ENCODE measurements at places on chromosomes 13 and 19. TPM values are rescaled to one million over a fixed set of nuclear protein-coding genes. Genes with fewer than 3 reads are reported as not detected.
A peak's percentile ranks its signal among the peaks of the same experiment; 100 is the strongest.

Gene KIR3DL2
- total RNA-seq = 89.0 TPM

Gene SMIM44
- total RNA-seq = not detected

GRCh38 chr19:51086153-51086850, 3.6 kb upstream of the KLK14 start:
- no peak for DNase-seq

Gene LRG1
- total RNA-seq = 1.8 TPM

DNA sequence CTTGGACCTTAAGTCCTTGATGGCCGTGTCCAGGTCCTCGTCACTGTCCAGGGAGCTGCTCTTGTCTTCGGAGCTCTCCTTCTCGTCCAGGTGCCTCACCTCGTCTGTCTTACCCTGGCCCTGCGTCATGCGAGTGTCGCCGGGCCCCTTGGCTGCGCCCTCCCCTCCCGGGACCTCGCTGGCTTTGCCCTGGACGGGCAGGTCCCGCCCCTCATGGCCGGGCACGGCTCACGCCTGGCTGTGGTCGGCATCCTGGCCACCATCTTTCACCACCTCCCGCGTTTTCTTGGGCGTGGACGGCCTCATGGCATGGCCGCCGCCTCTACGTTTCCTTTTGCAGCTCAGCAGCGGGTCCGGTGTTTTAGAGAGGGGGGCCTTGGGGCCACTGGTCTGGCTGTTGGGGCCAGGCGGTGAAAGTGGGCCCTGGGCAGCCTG, 14.8 kb downstream of the RB1 start:
- no peak for DNase-seq

Gene SSC5D
- total RNA-seq = 0.11 TPM

GRCh38 chr19:7870571-7871436, 3.4 kb downstream of the PRR36 start:
- peak; percentile 48 for DNase-seq

GRCh38 chr13:114019367-114019766, 45.5 kb upstream of the C13orf46 start:
- peak; percentile 65 for DNase-seq

Gene ZNF562
- total RNA-seq = 25.3 TPM

Gene MBD3
- 66.7 TPM for total RNA-seq

DNA sequence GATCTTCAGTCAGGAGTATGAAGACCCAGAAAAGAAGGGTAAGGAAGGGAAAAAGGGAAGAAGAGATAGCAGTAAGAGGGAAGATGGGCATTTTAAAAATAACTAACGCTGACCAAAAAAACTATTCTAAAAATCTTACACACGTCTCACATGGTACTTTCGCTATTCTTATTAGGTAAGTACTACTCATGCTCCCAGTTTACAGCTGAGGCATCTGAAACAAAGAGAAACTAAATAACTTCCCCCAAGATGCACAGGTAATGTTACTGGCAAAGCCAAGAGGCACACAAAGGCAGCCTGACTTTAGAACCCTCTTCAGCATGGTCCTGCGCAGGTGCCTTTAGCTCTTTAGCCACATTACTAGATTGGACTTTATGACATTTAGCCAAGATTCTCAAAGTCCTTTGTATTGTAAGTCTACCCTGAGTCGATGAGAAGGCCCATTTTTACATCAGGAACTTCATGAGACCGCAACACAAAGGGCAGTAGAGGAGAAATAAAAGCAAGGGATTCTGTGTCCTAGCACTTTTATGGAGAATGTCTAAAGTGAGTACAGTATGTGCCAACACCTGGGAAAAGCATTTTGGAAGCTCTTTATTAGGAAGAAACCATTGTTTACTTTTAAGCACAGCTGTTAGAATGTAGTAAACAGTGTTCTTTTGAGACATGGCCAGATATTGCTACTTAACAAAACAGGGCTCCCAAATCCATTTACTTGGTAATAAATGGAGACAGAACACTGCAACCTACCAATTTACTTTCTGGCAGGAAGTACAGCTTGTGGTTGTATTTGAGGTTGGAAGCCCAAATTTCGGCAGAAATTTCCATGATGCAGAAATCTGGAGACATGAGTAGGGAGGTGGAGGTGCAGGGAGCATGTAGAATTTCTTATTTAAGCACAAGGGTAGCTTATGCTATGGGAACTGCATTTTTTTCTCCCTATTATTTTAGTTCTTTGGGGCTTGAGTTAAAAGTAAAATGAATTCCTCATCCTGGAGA, 250.7 kb downstream of the KCTD12 start:
- DNase-seq = no peak

- DNase-seq = no peak
These were observed 18.0 kb downstream of the IPO5 start for GRCh38 chr13:97971519-97971918.

GRCh38 chr19:41016488-41017071, 25.5 kb downstream of the CYP2B6 start:
- DNase-seq = peak; percentile 19

- DNase-seq = no peak
These were observed 217.3 kb downstream of the LHFPL6 start for GRCh38 chr13:39385621-39386231.

Gene ITGBL1
- total RNA-seq = not detected

Gene TNFAIP8L1
- 13.3 TPM for total RNA-seq

DNA sequence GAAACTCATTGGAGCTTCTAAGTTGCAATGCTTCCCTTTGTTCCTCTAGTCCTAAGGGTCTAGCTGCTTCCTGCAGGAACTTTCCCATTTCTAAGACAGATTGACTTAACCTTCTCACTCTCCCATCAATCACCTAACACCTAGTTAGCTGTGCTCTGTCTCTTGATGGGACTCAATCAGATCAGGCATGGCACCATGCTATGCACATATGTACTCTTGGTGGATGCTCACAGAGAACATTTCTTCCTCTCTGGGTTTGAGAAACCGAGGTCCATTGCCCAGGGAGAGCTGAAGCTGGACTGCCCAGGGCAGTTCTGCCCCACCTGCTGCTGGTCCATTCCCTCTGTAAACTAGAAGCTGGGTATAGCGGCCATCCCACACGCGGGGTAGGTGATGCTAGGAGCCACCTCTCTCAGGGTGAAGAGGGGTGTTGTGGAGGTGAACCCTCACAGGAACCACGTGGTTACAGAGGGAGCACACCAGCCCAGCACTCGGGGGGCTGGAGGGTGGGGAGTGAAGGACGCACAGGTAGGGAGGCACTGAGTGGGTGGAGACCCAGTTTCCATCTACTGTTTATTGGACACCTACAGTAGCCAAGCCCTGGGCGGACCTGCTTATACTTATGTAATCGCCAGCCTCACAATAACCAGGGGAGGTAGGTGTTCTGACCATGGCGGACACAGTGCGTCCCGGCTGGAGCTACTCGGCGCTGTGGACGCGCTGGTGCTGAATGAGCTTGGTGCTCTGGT, 3.1 kb upstream of the UBE2M start:
- DNase-seq = no peak

Gene NALCN
- not detected for total RNA-seq

DNA sequence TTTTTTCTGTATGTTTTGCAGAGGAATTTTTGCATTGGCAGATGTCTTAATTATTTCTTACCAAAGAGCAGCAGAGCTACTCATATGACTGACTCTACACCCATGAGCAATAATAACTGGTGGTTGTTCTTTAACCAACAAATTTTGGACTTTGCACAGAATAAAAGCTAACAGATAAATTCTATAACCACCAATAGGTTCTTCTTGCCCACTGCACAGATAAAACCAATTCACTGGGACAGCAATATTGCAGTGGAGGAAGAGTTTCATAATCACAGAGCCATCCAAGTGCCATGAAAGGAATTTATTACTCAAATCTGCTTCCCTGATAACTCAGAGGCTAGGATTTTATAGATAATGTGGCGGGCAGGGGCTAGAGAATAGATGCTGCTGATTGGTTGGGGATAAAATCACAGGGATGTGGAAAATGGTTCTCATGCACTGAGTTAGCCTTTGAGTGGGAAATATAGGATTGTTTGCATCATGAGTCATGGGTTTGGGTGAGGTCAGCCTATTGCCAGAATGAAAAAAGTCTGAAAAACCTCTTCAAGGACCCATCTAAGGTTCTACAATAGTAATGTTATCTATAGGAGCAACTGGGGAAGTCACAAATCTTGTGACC, 104.3 kb upstream of the PCDH17 start:
- DNase-seq = no peak

- DNase-seq = no peak
These were observed 167.0 kb downstream of the COG6 start for GRCh38 chr13:39822437-39822836.

GRCh38 chr19:17784201-17785008, 10.5 kb upstream of the B3GNT3 start:
- DNase-seq = peak; percentile 85

DNA sequence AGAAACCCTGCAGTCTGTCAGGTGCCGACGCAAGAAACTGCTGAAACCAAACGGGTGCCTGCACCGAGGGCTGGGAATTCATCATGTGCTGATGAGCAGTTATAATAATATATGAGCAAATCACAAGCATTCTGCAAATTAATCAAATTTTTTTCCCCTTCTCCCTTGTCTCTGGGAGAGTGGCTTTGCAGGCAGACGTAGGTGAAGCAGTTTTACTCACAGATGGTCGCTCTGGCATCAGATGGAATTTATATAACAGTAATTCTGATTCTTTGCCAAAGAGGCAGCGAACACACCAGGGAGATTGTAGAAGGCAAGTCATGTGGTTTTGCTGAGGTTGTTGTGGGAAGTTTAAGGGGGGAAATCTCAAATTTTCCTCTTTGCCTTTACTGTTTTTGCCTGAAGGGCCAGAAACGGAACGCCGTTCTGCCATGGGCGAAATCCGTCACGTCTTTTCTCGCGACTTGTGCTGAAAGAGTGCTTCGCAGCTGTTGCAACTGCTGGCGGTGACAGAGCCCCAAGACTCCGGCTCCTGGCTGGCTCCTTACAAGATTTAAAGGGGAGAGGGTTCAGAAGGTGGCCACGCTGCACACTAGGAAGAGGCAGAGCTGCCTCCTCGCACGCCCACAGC, 320.1 kb downstream of the ZNF536 start:
- DNase-seq = no peak

DNA sequence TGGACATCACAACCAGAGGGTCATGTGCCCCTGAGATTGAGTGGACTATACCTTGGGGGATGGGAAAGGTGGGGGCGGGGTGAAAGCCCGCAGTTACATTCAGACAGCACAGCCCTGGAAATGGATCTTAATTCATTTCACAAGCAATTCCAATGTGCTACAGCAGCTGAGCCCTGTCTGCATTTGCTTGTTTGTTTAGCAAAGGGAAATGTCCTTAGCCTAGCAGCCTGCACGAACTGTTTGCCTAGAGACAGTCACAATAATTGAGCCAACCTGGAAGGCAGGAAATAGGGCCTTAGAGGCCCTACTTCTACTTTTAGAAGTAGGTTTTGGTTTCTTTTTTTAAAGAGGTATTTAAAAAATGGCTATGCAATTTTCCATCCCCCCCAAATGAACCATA, 177.3 kb upstream of the KL start:
- peak; percentile 22 for DNase-seq

DNA sequence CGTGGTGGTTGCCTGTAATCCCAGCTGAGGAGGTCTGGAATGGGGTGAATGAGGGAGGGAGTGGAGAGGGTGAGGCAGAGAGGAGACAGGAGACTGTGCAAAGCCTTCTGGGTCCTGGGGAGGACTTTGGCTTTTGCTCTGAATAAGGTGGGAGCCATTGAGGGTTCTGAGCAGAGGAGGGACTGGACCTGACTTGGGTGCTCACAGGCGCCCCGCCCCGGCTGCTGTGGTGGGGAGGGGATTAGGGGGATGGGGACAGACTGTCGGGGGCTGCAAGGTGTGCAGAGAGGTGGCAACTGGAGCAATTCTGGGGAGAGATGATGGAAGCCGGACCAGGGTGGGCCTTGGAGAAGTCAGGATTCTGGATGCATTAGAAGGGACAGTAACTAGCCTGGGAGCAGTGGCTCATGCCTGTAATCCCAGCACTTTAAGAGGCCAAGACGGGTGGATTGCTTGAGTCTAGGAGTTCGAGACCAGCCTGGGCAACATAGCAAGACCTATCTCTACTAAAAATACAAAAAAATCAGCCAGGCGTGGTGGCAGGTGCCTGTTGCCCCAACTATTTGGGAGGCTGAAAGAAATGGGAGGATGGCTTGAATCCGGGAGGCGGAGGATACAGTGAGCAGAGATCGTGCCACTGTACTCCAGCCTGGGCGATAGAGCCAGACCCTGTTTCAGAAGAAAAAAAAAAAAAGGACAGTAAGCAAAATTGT, 16.1 kb upstream of the NANOS3 start:
- DNase-seq = no peak

DNA sequence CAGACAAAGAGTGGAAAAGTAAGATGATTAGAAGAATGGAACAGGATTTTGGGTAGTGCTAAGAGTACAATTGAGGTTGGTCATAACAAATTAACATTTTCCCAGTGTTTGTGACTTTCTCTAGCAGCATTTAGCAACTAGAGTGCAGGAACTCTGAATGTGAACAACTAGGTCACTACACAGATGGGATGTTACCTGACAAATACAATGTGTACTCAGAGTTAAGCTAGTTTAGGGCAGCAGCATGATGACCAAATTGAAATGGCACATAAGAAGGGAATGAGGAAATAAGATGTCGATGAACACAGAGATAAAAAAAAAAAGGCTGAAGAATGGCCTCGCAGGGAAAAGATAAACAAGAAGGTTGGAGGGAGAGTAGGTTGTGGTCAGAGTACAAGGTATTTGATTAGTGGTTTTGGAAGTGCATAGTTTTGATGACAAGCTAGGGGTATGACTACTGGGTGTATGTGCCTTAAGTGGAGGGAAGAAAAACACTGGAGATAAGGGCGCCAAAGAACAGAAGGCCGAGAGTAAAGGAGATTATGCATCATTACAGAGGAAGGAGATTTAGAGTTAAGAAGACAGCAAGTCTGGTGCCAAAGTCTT, 381.1 kb downstream of the FGF14 start:
- DNase-seq = no peak

DNA sequence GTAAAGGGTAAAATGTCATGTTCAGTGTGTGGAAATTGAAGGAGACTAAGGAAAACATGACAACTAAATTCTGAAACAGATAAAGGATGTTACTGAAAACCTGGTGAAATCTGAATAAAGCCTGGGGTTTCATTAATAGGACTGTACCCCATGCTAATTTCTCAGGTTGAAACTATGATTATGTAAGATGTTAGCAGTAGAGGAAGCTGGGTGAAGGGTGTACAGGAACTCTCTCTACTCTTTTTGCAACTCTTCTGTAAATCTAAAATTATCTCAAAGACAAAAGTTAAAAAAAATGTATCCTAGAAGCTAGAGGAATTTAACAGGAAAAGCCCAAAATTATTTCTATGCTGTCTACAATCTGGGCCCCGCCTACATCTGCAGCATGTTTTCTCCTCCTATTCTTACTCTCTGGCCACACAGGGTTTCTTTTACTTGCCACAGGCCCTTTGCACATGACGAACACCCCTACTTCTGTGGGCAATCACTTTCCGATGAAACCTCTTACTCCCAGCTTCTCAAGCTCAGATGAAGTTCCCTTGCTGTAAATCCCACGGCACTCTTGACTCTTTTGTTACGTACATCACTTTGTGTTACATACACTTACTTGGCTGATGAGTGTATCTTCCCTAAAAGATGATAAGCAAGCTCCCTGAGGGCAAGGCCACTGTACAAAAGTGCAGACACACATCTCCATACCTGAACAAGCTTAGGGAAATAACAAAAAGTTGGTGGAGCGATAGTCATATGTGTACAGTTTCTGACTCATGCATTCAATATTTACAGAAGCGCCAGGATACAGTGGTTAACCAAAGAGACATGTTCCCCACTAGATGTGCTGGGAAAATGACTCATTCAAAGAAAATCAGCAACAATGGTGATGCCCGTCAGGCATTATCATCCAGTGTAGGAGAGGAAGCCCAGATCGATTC, 32.6 kb downstream of the RUBCNL start:
- peak; percentile 18 for DNase-seq

Gene PDE4A
- 44.9 TPM for total RNA-seq

All from natural killer cell (primary cell).